Kidney tubule cell (primary cell): ENCODE measurements at places on chromosomes 7 and 10.

DNA sequence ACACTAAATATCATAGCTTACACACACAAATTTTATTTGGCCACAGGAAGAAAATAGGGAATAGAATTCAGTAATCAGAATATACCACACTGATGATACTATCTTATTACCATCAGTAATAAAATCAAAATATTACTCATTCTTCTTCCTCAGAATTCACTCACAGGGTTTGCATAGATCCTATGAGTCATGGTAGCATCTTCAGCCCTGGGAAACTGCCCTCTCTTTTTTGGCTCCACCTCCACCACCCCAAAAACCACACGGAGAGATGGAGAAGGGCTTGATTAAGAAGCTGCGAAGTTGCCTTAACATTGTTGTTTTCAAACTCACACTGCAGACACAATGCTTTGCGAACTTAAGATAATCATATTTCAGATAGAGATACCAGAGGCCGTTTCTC, 154.1 kb upstream of the AHR start:
- DNase-seq: peak; percentile 26

GRCh38 chr7:19939746-19940145, 166.3 kb upstream of the TMEM196 start:
- DNase-seq: peak; percentile 96

DNA sequence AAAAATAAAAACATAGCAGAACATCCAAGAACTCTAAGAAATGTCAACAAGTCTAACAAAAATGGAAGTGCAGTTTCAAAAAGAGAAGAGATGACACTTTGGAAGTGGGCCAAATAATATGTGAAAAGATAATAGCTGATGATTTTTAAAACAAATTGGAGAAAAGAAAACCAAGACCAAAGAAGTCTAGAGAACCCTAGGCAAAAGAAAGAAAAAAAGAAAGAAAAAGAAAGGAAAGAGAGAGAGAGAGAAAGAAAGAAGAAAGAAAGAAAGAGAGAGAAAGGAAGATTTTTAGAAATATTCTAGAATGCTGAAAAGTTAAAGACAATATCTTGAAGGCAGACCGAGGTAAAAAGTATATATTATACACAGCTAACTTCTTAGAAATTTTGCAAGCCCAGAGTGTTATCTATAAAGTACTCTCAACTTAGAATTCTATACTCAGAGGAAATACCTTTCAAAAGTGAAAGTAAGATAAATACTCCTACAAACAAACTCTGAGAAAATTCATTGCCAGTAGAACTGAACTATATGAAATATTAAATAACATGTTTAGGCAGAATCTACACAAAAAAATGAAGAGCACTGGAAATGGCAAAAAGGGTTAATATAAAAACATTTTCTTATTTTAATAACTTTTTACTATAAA, 138.7 kb upstream of the SMIM30 start:
- no peak for DNase-seq

GRCh38 chr10:112235920-112236319, 47.3 kb upstream of the TECTB start:
- DNase-seq: no peak

DNA sequence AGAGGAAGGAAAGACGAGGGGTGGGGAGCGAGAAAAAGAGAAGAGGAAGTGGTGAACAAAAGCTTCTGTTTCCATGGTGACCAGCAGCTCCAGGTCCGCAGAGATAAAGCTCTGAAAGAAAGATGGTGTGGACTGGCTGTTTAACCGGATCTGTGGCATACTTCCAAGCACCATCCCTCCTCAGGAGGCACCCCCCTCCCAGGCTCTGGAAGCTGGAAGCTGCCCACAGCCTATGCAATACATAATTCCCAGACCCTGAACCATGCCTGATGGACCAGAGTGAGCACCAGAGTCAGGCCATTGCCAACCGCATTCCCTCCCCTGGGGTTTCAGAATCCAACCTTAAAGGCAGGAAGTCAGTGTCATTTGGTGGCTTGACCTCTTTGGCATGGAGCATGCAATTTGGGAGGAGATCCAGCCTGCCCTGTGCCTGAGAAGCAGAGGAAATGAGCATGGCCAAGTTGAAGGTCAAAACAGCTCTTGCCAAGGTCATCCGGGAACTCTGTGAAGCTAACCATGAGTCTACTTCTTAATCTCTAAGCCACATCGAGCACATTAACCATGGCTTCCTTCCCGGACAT, 22.2 kb upstream of the CPXM2 start:
- no peak for DNase-seq

- DNase-seq: no peak
Observed at GRCh38 chr10:71237843-71238623, 25.7 kb downstream of the UNC5B start.

- no peak for DNase-seq
Observed at GRCh38 chr7:20152511-20152910, 64.7 kb downstream of the MACC1 start.

DNA sequence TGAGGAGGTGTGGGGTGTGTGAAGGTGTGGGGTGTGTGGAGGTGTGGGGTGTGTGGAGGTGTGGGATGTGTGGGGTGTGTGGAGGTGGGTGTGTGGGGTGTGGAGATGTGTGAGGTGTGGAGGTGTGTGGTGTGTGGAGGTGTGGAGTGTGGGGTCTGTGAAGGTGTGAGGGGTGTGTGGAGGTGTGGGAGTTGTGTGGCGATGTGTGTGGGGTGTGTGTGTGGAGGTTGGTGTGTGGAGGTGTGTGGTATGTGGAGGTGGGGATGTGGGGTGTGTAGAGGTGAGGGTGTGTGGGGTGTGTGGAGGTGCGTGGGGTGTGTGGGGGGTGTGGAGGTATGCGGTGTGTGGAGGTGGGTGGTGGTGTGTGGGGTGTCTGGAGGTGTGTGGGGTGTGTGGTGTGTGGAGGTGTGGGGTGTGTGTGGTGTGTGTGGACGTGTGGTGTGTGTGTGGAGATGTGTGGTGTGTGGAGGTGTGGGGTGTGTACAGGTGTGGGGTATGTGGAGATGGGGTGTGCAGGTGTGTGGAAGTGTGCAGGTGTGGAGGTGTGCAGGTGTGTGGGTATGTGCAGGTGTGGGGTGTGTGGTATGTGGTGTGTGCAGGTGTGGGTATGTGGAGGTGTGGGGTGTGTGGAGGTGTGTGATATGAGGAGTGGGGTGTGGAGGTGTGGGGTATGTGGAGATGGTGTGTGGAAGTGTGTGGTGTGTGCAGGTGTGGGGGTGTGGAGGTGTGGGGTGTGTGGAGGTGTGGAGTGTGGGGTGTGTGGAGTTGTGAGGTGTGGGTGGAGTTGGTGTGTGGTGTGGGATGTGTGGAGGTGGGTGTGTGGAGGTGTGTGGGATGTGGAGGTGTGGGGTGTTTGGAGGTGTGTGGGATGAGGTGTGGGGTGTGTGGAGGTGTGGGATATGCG, 34.5 kb downstream of the SPDYE17 start:
- DNase-seq: no peak

DNA sequence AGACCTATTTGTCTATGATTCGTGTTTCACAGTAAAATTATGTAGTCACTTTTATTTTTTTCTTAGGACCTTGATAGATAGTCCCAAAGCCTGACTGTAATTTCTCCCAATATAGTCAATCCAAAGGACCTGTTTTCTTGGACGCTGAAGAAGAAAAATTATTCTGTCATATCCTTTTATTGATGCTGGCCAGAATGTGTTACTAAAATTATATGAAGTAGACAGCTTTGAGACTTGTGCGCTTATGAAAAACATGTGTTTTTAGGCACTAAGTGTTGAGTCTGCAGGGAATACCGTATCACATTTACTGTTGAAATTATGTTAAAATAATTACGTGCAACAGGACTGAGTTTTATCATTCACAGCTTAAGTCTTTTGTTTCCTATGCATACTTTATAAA, 17.9 kb downstream of the TES start:
- no peak for DNase-seq

DNA sequence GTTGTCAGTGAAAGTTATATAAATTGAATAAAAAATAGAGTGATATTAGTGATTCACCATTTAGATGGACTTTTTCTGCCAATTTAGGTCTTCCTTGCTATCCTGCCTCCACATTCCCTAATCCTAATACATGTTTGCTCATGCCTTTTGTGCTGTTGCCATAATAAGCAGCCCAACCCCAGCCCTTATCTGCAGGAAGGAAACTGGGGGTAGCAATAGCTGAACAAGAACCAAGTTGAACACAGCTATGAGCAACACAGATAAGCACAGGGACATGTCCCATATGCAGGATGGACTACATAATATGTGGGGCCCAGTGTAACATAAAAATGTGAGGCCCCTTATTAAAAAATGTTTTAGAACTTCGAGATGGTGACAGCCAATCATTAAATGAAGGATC, 91.2 kb upstream of the AHR start:
- no peak for DNase-seq

- DNase-seq: peak; percentile 49
Observed at GRCh38 chr10:86968271-86968993, at the start of gene ADIRF. Gene ADIRF, plus strand, starts transcription at chr10:86968482. Its CDS starts 63 bp downstream, at chr10:86968545.

GRCh38 chr10:122291739-122292138, 20.6 kb downstream of the BTBD16 start:
- DNase-seq: no peak

- DNase-seq: no peak
Observed at GRCh38 chr10:112288486-112288885, 5.3 kb downstream of the TECTB start.

GRCh38 chr10:18334116-18334867, 194.1 kb downstream of the CACNB2 start:
- DNase-seq: no peak

GRCh38 chr7:25444991-25445390, 216.7 kb upstream of the NPVF start:
- no peak for DNase-seq

- DNase-seq: peak; percentile 71
Observed at GRCh38 chr7:41732843-41733306, 30.0 kb upstream of the INHBA start.

- no peak for DNase-seq
Observed at GRCh38 chr10:11170993-11171851, 153.6 kb downstream of the CELF2 start.

GRCh38 chr7:128934361-128935341, 3.1 kb upstream of the IRF5 start:
- DNase-seq: no peak

DNA sequence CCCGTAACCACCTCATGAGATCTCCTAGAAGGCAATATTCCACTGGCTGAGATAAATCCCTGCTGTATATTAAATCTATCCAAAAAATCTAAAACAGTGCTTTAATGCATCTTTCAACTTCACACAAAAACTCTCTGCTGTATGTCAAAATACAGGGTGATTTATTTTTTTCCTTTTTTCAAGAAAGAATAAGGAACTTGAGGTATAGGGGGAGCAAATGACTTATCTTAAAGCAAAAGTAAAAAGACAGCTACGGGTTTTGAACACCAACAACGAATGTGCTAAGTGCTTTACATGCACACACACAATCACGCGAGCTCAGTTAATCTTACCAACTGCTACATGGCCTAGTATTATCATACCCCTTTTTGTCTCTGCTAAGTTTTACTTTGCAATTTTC, 168.9 kb upstream of the PHF14 start:
- no peak for DNase-seq

DNA sequence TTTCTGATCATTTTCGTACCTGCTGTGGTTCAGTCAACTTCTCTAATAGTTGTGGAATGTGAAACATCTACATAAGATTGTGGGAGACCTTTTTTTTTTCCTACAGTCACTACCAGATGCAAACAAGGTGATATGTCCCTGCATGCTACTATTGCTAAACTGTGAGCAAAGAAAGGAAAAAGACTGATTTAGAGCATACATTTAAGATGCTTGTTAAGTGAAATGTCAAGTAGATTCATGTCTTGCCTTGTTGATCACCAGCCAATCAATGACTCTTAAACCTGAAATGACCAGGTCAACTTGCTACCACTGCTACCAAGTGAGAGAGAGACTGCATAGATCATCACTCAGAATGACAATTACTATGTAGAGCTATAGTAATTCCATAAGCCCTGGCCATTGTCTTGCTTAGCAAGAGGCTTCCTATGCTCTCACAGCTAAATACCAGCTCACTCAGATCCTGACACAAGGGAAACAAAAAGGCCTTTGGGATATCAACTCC, 84.3 kb upstream of the SKAP2 start:
- peak; percentile 31 for DNase-seq

- DNase-seq: peak; percentile 56
Observed at GRCh38 chr10:3330663-3331062, 158.1 kb upstream of the PITRM1 start.

DNA sequence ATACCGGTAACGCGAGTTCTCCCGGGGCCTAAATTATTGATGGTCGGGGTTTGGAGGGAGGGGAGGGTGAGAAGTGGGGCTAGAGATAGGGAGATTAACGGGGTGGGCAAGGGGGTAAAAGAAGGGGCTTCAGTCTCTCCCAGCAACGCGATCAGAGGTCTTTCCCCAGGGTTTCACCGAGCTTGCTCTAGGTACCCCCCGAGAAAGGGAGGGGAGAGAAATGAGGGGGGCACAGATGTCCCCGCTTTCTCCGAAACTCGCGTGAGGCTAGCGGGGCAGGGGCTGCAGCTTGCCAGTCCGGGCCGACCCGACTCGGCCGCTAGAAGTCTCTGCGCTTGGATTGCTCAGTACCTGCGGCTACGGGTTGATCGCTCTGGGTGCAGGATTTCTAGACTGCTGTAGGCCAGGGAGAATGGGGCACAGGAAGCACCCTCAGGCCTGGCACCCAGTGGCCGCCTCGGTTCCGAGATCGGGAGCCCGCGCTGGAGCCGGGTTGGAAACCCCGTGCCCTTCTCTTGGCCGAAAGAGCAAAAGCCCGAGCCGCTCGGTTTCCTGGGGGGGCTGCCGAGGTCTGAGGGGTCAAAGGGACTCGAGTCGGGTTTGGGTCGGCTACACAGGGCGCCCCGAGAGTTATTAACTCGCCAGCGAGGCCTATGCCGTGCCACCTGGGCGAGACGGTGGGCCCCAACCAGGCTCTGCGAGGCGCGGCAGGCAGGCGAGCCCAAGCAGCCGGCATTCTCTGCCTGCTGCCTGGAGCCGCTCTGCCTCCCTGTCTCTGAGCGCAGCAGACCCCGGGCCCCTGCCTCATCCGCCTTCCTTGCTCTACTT, 3.1 kb downstream of the PAX2 start:
- DNase-seq: peak; percentile 42

DNA sequence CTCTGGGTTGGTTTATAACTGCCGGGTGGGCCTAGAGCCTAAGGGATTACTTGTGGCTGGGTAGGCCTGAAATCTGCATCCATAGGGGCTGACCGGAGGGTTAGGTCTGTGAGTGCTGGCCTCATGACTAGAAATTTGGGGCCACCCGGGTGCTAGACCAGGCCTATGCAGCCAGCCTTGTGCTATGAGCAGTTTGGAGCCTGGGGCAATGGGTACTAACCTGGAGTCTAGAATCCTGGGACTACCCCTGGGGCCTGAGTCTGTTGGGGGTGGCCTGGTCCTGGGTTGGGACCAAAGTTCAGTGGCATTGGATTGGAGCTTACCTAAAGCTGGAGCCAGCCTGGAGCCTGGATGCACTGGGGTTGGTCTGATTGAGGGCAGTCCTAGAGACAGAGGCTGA, 995.2 kb downstream of the ANKRD7 start:
- DNase-seq: no peak
